Omental fat pad (tissue), 4 donors: ENCODE measurements at places on chromosomes 3 and 15. TPM values are rescaled to one million over a fixed set of nuclear protein-coding genes. Genes with fewer than 3 reads are reported as not detected.

The USP3 gene
- total RNA-seq = 58.6 TPM

The ASB14 gene
- total RNA-seq = not detected

The LARP6 gene
- 105 TPM for total RNA-seq

The TM4SF1 gene
- 273 TPM for total RNA-seq

The DCP1A gene
- total RNA-seq = 30.4 TPM

The ACAN gene
- total RNA-seq = 0.06 TPM

The TMEM266 gene
- not detected for total RNA-seq

The ANKUB1 gene
- total RNA-seq = not detected

The EXD1 gene
- not detected for total RNA-seq

The SLC2A2 gene
- total RNA-seq = not detected

The CMTM7 gene
- 18.0 TPM for total RNA-seq

DNA sequence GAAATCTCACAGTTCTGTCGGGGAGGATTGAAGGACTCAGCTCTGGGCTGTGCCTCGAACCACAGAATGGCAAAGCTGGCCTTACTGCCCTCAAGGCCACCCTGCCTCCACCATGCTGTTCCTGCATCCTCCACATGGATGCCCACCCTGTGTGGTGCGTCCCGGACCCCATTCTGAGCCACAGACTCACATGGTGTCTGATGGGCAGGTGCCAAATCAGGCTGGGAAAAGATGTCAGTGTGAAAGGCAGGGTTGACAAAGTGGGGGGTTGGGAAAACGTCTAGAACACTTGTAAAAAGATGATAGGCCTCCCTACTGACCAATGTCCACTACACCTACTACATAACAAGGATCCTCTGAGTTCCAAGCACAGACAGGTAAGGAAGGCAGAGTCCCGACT, 49.4 kb downstream of the TM2D3 start:
- no peak for DNase-seq

GRCh38 chr3:187746442-187747281, 1.4 kb upstream of the BCL6 start:
- no peak for DNase-seq

- DNase-seq = no peak
Observed at GRCh38 chr3:12479919-12480427, 4.3 kb upstream of the TSEN2 start.

DNA sequence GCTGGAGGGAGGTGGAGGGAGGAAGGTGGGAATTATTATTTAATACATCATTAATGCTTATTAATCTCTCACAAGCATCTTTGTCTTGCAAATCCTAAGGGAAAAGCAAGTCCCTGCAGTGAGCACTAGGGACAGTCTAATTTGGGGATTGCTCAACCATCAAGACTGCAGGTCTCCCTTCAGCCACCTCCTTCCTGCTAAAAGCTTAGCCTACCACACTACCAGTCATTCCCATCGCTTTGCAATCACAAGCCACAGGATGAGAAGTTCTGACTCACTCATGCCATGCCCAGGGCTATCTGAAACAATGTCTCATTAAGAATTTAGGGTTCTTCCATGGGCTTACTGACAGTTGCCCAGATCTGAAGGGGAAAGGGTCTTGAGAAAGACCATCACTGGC, 51.0 kb upstream of the EIF1B start:
- no peak for DNase-seq

DNA sequence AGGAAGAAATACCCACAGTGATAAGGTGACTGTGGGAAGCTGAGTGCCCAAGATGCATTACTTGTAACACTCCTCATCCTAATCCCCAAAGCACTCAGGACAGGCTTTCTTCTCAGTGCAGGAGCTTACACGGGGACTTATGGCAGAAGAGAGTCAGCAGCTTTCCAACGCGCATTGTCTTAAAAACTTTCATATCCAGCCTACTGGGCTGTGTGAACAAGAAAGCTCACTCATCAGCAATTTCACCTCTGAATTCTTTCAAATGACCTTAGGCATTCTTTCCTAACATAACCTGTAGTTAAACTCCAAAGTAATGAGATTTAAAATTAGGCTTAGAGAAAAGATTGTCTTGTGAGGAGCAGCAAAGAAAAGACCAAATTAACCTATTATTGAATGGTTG, 132.3 kb downstream of the KCNAB1 start:
- no peak for DNase-seq

- DNase-seq = no peak
Observed at GRCh38 chr3:160948273-160948672, 156.9 kb downstream of the B3GALNT1 start.

- DNase-seq = no peak
Observed at GRCh38 chr15:94056314-94056713, 175.0 kb upstream of the MCTP2 start.

GRCh38 chr15:100923076-100923475, 3.9 kb downstream of the LRRK1 start:
- no peak for DNase-seq

DNA sequence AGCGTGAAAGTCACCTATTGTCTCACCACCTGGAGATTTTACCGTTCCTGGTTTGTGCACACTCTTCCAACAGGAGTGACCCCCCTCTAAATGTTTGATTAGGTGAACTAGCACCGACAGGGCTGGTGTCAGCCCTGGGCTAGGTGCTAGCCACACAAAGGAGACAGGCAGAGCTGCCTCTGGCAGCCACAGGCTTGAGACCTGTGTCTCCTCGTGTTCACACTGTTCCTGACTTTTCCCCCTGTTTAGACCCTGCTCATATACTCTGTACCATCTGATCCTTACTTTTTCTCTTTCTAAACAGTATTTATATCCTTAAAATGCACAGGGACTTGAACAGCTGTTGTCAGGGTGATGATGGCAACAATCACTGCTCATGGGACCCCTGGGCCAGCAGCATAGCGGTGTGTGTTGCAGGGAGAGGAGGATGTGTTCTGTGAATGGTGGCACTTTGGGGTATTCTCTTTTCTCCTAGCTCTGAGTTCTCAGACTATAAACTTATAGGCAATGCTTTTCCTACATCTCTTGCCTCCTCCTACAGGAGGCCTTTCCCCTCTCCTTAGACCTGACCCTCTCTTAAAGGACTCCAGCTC, 5.5 kb downstream of the CD80 start:
- no peak for DNase-seq

DNA sequence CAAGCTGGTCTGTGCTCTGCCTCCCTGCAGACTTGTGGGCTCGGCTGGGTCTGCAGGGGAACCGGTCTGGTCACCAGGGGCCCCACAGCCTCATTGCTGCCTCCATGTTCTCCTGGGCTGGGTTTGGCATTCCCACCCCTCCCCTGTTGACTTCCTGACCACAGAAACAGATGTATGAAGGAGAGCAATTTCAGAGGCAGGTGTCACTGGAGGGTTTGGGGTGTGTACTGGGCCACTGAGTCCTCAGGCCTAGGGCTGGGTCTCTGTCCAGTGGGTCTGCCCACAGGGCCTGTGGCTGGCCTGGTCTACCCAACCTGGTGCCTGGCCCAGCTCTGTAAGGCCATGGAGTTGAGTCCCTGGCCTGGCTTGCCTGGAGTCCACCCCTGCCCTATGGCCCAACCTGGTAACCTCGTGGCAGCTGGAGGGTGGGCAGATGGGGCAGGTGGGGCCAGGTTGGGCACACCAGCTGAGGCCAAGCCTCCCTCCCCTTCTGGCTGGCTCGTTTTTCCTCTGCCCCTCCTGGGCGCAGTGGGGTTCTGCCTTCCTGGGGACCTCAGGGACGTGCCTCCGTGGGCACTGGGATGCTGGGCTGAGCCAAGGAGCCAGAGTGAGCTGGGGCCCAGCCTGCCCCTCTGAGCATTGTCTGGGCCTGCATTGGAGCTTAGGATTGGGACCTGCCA, 20.8 kb downstream of the PLXNA1 start:
- DNase-seq = no peak

DNA sequence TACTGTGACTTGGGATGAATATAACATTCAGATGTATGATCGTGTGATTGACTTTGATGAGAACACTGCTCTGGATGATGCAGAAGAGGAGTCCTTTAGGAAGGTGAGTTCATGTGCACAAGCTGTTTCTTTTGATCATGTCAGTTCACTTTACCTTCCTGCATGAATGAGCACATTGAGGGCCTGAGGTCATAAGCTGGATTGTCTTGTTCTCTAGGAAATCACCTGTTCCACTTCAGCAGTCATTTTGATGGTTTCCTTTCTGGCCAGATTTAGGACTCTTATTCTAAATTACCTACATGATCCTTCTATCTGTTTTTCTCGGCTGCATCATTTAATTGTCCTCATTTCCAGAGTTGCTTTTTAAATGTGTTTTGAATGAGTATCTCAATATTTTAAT, 4.1 kb downstream of the RCN2 start:
- no peak for DNase-seq

GRCh38 chr15:90648137-90649070, 68.7 kb upstream of the BLM start:
- peak; percentile 74 for DNase-seq

- no peak for DNase-seq
Observed at GRCh38 chr3:125643172-125643571, 47.9 kb upstream of the OSBPL11 start.

GRCh38 chr15:70034596-70034995, 63.1 kb downstream of the TLE3 start:
- DNase-seq = no peak

DNA sequence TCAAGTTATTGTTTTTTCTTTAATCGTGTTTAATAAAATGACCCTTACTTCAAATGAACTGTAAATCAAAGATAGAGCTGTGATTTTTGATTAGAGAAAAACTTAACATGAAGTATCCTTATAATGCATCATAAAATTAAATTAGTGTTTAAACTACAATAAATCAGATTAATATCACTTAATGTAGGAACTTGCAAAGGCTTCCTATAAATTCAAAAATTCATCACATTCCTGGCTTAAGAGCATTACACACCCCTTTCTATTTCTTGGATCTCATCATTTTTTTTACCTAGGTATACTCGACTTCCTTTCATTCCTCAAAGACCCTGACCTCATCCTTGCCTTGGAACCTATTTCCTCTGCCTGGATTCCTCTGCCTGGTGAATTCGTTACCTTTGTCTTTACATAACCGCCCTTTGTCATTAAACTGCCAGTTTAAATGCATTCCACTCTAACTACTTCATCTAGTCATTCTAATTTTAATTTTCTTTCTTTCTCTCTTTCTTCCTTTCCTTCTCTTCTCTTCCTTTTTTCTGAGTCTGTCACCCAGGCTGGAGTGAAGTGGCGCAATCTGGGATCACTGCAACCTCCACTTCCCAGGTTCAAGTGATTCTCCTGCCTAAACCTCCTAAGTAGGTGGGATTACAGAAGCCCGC, 1244.5 kb downstream of the OTOL1 start:
- DNase-seq = no peak

- no peak for DNase-seq
Observed at GRCh38 chr15:66682246-66682645, 19.8 kb upstream of the SMAD6 start.

GRCh38 chr3:195597229-195597628, 13.5 kb upstream of the APOD start:
- DNase-seq = no peak

- DNase-seq = no peak
Observed at GRCh38 chr15:65067317-65067644, 510 bp downstream of the RASL12 start.

DNA sequence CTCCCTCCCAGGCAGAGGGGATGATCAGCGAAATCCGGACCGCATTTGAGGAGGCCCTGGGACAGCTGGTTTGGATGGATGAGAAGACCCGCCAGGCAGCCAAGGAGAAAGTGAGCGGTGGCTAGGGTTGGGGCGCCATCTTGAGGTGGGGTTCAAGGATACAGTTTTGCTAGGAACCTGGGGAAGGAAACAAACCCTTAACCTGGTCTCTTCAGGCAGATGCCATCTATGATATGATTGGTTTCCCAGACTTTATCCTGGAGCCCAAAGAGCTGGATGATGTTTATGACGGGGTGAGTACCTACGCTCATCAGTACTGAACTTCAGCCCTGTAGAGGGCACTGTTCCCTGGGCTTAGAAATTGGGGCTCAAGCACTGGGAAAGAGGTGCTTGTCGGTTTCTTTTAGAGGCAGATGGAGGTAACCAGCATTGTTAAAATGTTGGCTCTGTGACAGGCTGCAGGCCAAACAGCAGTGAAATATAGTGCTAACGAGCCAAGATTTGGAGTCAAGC, 9.6 kb upstream of the PSMD2 start:
- no peak for DNase-seq
